ENCODE measurements at places on chromosomes 7 and 10. TPM values are rescaled to one million over a fixed set of nuclear protein-coding genes. Genes with fewer than 3 reads are reported as not detected.

The CYP3A5 gene
- total RNA-seq = 0.36 TPM

The GTPBP10 gene
- 25.1 TPM for total RNA-seq

The AGR3 gene
- total RNA-seq = not detected

The MYO1G gene
- total RNA-seq = 0.30 TPM

The FAM20C gene
- 6.1 TPM for total RNA-seq

The LFNG gene
- total RNA-seq = 25.2 TPM

The TBC1D12 gene
- total RNA-seq = 9.7 TPM

The HECW1 gene
- not detected for total RNA-seq

The LYZL2 gene
- not detected for total RNA-seq

The CPED1 gene
- 4.4 TPM for total RNA-seq

The HOGA1 gene
- total RNA-seq = 3.5 TPM

The FAM25C gene
- total RNA-seq = not detected

The ZNF25 gene
- 3.7 TPM for total RNA-seq

The KCNIP2 gene
- total RNA-seq = 0.81 TPM

The HOXA4 gene
- 5.3 TPM for total RNA-seq

The SCART1 gene
- total RNA-seq = 0.13 TPM

The VAX1 gene
- not detected for total RNA-seq

The CHST15 gene
- 2.2 TPM for total RNA-seq

The PIP gene
- not detected for total RNA-seq

The AOAH gene
- total RNA-seq = 0.10 TPM

The TIMM23 gene
- total RNA-seq = 67.0 TPM

The UNCX gene
- 0.30 TPM for total RNA-seq

The DYNC1I1 gene
- total RNA-seq = 7.9 TPM

The BMPER gene
- total RNA-seq = 0.47 TPM

The OR6V1 gene
- not detected for total RNA-seq

The CPA1 gene
- total RNA-seq = 1.1 TPM

The CACNA2D1 gene
- total RNA-seq = 16.7 TPM

The TAS2R3 gene
- 0.24 TPM for total RNA-seq

The MRLN gene
- 16.0 TPM for total RNA-seq

The PALD1 gene
- total RNA-seq = 12.8 TPM

The ODAD2 gene
- total RNA-seq = 6.8 TPM

The SMC3 gene
- total RNA-seq = 107 TPM

The MMP21 gene
- not detected for total RNA-seq

The WEE2 gene
- total RNA-seq = not detected

The SPRN gene
- total RNA-seq = not detected

The ZNF511 gene
- 28.5 TPM for total RNA-seq

Data from SJCRH30 (cell line).